ENCODE measurements at places on chromosomes 1 and 21.
A peak's percentile ranks its signal among the peaks of the same experiment; 100 is the strongest.

GRCh38 chr1:38740487-38740886 is 119.1 kb downstream of the RRAGC start:
- no peak for DNase-seq

- peak; percentile 25 for DNase-seq
These were observed 64.8 kb downstream of the GPR137B start for GRCh38 chr1:236207121-236207520.

- DNase-seq: no peak
These were observed 24.0 kb upstream of the BTG3 start for GRCh38 chr21:17636711-17637110.

- no peak for DNase-seq
These were observed 74.6 kb downstream of the NENF start for GRCh38 chr1:212507369-212507768.

DNA sequence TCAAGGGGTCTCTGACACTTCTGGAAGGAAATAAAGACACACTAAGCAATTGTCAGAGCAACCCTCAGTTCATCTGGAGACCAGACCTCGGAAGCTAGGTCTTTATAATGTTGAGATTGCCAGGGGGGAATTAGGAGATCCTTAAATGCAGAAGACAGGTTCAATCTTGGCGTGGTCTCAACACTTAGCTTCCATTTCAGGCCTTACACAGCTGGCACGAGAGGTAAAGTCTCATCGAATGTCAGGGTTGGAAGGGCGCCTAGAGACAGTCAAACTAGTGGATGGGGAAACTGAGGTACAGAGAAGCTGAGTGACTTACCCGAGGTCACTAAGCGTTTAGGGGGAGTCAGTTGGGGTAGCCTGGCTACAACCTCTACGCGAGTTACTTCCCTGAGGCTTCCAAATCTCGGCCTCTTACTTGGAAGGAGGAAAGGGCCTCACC is 562 bp upstream of the EPB41 start:
- DNase-seq: no peak

DNA sequence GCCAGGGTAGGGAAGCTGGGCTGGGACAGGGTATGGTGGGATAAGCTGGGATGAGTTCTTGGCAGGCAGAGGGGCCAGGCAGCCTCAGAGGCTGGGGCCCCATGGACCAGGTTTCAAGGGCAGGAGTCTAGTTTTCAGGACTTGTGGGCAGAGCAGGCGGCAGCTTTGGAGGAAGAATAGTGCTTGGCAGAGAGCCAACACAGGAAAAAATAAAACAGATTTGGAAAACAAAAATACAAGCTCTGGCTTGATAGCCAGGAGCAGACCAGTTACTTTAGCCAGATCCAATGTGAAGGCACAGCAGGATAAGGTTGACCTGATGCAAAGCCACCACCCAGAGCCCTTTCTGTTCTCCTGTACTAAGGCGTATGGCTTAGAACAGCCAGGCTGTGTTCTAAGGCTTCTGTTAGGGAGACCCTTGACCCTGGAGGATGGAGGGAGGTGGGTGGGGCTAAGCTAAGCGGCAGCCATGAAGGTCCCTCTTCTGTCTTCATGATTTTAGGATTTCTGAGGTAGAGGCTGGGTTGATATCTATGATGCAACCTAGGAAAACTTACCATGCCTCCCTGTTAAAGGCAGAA is 5.5 kb downstream of the TRAF5 start:
- peak; percentile 47 for DNase-seq

DNA sequence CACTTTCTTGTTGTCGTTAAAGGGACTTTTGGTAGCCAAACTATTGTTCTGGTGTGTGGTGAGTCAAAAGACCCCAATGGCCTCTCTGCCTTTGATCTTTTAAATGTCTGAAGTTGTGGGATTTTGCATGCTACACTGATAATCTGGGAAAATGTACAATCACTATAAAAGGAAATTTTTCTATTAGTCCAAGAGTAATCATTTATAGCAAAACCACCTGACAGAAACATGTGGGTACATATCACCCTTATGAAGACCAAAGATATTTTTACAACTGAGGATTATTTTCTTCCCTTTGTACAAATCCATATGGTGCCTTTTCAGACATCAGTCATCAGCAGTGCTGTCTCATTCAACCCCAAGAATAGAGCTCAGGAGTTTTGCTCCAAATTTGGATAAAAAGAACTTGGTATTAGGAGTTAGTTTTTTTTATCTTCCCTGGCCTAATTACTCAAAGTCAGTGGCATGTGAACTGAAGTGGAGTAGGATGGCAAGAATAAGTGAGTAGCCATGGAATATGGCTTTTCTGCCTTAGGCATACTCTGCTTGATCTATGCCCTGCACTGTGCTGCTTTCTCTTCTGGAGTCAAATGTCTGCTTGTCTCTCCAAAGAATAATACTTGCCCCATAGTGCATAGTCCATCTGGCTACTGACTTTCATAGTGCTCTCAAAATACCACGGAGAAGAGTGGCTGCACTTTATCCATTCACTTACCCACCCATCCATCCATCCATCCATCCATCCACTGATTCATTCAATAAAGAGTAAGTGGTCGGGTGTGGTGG is 13.5 kb downstream of the GREM2 start:
- no peak for DNase-seq

- no peak for DNase-seq
These were observed 1.7 kb upstream of the PDE9A start for GRCh38 chr21:42651515-42652401.

- no peak for DNase-seq
These were observed 1.6 kb upstream of the SH3BGRL3 start for GRCh38 chr1:26278303-26278702.

DNA sequence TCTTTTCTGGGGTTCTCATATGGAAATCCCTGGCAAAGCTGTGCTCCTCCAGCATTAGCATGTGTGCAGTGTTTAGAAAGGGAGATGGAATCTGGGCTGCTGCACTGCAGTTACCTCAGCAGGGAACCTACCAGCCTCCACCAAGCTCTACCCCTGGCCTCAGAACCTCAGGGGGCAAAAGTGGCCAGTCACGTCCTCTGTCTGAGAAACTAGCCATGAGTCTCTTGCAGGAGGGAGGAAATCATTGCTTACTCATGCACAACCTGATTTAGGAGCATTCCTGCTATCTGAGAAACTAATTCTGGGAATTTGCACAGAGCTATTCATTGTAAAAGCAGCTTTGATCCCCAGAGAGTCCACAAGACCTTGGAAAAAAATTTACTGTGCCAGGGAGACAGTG is 80.6 kb upstream of the IPO9 start:
- DNase-seq: no peak

DNA sequence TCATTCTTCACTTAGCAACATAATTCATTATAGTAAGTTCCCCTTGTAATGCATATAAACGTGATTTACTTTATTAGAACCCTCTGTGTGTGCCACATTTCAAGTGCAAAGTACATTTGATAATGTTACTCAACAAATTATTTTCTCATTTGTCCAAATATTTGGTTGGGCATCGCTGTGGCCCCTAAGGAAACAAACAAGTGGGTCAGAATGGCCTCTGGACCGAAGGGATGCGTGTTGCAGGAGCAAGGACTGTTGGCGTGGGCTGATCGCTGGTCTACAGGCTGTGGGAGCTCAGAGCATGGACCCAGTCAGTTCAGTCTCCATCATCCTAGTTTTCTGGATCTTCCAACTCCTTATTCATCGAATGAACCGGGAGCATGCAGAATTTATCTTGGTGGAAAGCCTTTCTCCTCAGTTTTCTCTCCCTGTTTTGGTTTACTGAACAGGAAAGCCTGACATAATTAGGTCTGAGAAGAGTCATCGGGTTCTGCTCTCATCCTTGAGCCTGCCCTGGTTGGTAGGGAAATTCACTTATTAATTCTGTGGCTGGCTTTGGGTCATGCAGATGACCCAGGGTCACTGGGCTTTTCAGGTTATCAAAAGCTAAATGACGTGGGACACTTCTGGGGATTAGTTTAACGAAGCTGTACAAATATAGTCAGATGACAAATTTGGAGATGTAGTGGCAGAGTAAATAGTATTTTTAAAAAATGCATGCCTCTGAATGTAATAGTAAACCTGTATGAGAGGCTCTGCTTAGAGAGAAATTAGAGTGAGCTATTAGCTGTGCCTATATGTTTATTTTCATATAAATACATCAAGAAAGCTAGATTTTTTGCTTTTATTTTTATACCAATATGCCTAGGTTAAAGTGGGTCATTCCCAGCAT is 200.2 kb downstream of the SDCCAG8 start:
- DNase-seq: peak; percentile 94

DNA sequence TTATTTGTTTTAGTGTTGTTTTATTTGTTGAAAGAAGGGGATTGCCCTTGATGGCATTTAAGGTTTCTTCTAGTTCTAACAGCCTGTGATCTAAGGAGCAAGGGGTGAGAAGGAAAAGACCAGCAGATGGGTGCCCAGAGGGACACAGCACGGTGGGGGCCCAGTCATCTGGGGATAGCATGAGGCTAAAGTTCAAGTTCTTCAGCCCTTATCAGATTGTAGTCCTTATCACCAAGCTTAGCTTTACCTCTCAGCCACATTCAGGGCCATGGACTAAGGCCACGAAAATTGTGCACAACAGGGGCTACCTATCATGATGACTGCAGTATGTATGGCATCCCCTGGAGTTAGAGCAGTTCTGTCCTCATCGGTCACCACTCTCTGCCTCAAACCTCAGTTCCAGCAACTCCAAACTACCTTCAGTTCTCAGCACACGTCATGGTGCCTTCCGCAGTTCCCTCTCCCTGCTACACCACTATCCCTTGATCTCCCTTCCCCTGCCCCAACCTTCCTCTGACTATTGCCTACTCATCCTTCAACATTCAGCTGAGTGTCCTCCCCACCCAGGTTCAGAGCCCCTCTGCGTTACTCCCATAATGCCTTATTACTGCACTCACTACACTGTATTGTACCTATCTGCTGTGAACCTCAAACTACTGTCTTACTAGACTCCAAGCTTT is 36.4 kb downstream of the ATF3 start:
- no peak for DNase-seq

GRCh38 chr1:156752843-156753482 is 1.5 kb upstream of the HDGF start:
- peak; percentile 38 for DNase-seq

DNA sequence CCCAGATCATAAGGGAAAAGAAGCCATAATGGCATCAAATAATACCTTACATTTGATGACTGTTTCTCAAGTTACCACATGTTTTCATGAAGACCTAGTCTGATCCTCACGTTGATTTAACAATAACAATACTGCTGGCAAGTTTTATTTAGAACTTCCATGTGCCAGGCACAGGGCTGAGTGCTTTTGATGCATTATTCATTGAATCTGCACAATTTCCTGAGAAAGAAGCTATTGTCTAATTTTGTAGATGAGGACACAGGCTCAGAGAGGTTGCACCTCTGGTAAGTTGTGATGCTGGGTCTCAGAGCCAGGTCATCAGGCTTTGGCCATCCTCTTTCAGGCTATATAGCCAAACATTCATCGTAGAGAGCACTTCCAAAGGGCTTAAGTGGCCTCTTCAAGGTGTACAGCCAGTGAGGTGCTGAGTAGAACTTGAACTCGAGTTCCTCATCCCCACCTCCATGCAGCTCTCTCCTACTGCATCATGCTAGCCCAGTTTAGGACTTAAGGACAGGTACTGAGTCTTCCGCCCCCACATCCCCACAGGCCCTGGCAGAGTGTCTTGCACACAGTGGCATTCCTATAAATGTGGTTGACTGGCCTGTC is 8.3 kb upstream of the PEF1 start:
- DNase-seq: no peak

- DNase-seq: no peak
These were observed 63.8 kb downstream of the TBCE start for GRCh38 chr1:235430991-235431390.

- DNase-seq: peak; percentile 59
These were observed 49.8 kb upstream of the FBXO28 start for GRCh38 chr1:224064150-224064549.

GRCh38 chr1:145886816-145887215 is 1.1 kb upstream of the ANKRD35 start:
- DNase-seq: no peak

DNA sequence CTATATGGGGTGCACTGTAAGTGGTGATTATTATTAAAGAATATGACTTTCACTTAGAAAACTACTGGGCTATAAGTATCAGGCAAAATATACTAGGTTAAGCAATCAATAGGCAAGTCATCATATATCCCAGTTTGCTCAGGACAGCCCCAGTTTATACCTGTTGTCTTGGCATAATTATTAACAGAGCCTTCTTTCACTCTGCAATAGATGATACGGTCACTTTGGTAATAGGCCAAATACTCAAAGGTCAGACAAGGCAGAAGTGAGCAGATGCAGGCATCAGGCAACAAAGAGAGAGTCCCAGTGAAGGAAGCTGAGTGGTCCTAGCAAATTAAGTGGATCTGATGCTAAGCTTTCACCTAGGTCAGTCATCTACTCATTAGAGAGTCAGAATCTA is 599.9 kb downstream of the LMO4 start:
- DNase-seq: peak; percentile 71

DNA sequence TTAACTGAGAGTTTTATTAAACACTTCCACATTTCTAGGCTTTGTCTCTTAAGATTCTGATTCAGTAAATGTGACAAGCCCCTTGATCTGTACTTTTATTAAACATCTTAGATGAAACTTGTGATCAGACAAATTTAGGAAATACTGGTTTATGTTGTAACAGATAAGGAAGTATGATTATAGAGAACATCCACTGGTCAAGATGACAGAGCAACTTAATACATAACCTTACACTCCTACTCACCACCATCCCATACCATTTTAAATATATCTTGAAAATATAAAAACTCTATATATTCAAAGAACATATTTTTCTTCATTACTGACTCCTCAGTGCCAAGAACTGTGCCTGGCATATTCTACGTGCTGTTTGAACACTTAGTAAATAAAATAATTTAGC is 217.5 kb downstream of the LRRC40 start:
- DNase-seq: no peak

DNA sequence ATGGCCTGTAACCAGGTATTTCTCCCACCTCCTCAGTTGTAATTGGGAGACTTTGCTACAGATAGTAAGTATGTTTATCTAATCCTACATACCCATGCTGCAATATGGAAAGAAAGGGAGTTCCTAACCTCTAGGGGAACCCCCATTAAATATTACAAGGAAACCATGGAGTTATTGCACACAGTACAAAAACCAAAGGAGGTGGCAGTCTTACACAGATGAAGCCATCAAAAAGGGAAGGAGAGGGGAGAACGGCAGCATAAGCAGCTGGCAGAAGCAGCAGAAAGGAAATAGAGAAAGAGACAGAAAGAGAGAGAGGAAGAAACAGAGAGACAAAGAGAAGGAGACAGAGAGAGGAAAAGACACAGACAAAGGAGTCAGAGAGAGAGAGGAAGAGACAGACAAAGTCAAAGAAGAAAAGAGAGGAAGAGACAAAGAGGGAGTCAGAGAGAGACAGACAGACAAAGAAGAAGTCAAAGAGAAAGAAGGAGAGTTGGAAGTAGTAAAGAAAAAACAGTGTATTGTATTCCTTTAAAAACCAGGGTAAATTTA is 142.9 kb downstream of the FASLG start:
- DNase-seq: no peak
